ENCODE measurements at places on chromosomes 12 and 14.
A peak's percentile ranks its signal among the peaks of the same experiment; 100 is the strongest.

- no peak overlapping the region for H3K27ac ChIP-seq
- DNase-seq = no peak
- H3K36me3 ChIP-seq = no peaks in the 10 kb centered on the region
- H3K27me3 ChIP-seq = no peaks in the 10 kb centered on the region
These were observed 17.8 kb upstream of the OXA1L start for GRCh38 chr14:22748631-22749068.

GRCh38 chr12:15697201-15697600, 92.0 kb downstream of the EPS8 start:
- H3K4me3 ChIP-seq = no peak overlapping the region
- no peaks in the 10 kb centered on the region for H3K36me3 ChIP-seq

- no peak for DNase-seq
- no peaks in the 10 kb centered on the region for H3K27me3 ChIP-seq
- H3K4me1 ChIP-seq = no peaks in the 10 kb centered on the region
- H3K4me3 ChIP-seq = no peak overlapping the region
These were observed 40.2 kb downstream of the PAH start for GRCh38 chr12:102876883-102877282.

DNA sequence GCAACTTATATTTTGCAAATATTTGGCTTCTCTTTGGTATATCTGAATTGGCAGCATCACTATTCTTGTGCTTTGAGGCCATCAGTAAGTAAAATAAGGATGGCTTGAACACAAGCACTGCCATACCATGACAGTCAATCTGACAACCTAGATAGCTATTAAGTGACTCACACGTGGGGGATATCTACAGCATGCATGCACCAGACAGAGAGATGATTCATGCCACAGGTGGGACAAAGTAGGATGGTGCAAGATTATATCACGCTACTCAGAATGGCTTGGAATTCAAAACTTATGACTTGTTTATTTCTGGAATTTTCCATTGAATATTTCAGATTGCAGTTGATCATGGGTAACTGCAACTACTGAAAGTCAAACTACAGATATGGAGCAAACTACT, 675.6 kb upstream of the MDGA2 start:
- H3K36me3 ChIP-seq = no peaks in the 10 kb centered on the region
- peak; percentile 78 for DNase-seq
- H3K4me3 ChIP-seq = no peak overlapping the region
- H3K27me3 ChIP-seq = no peaks in the 10 kb centered on the region

GRCh38 chr12:14193639-14194038, 171.8 kb upstream of the ATF7IP start:
- no peaks in the 10 kb centered on the region for H3K4me1 ChIP-seq
- H3K4me3 ChIP-seq = no peak overlapping the region
- DNase-seq = no peak

DNA sequence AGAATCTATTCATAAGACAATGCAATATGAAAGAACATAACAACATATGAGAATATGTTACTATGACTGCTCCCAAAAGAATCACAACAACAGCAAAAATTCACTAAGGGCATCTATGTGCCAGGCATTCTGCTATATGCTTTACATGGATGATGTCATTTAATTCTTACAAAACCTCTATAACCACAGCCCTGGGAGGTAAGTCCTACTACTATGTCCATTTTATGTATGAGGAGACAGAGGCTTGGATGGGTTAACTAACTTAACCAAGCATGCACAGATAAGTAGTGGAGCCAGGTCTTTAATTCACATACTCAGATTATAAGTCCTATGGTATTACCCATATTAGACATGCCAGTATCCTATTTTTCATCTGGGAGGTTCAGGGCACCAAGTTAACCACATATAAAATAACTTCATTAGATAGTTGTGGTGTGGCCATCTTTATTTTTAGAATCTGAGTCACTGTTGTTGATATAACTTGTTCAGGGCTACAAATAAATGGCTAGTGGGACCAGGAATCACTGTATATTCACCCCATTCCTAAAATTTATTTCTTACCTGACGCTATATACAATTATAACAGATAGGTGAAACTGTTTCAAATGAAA, 33.2 kb upstream of the RAD51AP1 start:
- no peaks in the 10 kb centered on the region for H3K4me1 ChIP-seq
- no peaks in the 10 kb centered on the region for H3K36me3 ChIP-seq
- H3K27ac ChIP-seq = no peak overlapping the region
- H3K4me3 ChIP-seq = no peak overlapping the region

GRCh38 chr14:22243971-22244581, 344.9 kb downstream of the DAD1 start:
- DNase-seq = no peak
- no peak overlapping the region for H3K4me3 ChIP-seq
- no peaks in the 10 kb centered on the region for H3K36me3 ChIP-seq
- H3K4me1 ChIP-seq = no peaks in the 10 kb centered on the region
- no peak overlapping the region for H3K27ac ChIP-seq
- H3K27me3 ChIP-seq = no peaks in the 10 kb centered on the region

- H3K4me1 ChIP-seq = no peaks in the 10 kb centered on the region
- no peaks in the 10 kb centered on the region for H3K27me3 ChIP-seq
- no peak overlapping the region for H3K27ac ChIP-seq
- H3K36me3 ChIP-seq = no peaks in the 10 kb centered on the region
- H3K4me3 ChIP-seq = no peak overlapping the region
These were observed 210.6 kb upstream of the DIO3 start for GRCh38 chr14:101350691-101351090.

Measured in fibroblast of lung (primary cell).